ENCODE measurements at places on chromosomes 1 and 21.

DNA sequence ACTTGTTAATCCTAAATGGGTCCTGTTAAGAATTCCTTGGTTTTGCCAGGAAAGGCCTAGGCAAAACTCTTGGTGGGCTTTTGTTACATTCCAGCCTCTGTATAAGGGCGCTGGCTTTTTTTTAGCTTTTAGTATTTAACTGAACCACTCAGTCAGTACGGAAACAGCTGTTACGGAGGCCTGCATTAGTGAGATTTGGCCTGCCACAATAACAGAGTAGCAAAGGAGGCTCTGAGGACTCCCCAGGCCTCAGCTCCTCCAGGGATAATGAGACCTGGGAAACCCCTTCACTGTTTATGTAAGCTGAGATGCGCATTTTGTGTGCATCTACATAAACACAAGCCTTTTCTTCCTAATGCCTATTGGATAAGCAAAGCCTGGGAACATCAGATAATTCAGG lies 210.2 kb downstream of the APP start:
- DNase-seq = no peak

DNA sequence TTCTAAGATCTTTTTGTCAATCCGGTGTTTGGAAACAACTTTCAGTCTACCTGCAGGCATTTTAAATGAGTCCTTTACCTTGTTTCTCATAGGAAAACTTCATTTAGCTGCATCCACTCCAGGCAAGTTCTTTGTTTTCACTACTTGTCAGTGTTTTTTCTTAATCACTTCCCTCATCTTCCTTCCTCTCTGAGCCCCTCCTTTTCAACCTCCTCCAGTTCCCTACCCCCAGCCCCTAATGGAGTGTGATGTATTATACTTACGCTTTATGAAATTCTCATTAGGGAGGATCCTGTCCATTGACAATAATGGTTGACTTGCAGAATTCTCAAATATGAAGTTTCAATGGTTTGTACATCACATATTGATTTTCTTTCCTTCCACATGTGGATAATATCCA lies 62.5 kb upstream of the BACH1 start:
- no peak for DNase-seq

DNA sequence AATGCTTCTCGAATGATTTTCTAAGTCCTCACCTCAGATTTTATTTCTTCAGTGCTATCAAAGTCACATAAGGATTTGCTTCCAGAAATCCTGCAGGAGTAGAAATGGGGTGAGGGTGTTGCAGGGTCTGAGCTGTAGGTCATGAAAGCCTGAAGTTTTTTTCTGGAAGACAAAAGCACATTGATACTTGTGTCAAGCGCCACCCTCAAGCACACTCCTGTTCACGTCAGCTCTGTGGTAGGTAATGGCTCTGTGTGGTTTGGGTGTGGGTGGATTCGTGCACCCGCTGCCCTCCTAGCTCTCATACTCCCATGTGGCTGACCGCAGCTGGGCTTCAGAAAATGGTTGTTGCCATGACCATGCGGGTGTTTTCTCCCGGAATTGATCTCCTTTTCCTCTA lies 39.9 kb downstream of the AKNAD1 start:
- DNase-seq = no peak

- DNase-seq = no peak
These were observed 150.3 kb upstream of the VANGL1 start for GRCh38 chr1:115491298-115492018.

- DNase-seq = peak; percentile 72
These were observed 6.8 kb upstream of the AKR1A1 start for GRCh38 chr1:45543581-45544417.

DNA sequence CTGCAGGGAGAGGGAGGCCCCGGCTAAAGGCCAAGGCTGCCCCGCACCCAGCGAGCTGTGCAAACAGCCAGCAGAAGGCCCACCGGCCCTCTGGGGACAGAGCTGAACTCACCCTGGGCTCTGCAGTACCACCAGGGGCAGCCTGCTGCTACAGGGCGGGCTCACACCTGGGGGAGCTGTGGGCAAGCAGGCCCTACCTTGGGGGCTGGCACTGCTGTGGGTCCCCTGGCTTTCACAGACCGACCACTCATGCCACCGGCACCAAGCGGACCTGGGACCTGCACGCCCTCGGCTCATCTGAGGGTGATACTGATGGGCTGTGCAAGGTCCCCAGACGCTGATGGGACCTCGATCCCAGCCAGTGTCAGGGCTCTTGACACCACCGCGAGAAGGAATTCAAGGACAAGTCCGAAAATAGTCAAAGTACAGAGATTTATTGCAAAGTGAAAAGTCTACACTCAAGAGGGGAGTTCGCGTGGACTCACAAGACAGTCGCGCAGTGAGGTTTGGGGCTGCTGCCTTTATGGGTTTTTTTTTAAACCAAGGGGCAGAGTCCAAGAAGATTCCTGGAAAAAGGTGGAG lies 61.0 kb upstream of the ADARB1 start:
- DNase-seq = no peak

DNA sequence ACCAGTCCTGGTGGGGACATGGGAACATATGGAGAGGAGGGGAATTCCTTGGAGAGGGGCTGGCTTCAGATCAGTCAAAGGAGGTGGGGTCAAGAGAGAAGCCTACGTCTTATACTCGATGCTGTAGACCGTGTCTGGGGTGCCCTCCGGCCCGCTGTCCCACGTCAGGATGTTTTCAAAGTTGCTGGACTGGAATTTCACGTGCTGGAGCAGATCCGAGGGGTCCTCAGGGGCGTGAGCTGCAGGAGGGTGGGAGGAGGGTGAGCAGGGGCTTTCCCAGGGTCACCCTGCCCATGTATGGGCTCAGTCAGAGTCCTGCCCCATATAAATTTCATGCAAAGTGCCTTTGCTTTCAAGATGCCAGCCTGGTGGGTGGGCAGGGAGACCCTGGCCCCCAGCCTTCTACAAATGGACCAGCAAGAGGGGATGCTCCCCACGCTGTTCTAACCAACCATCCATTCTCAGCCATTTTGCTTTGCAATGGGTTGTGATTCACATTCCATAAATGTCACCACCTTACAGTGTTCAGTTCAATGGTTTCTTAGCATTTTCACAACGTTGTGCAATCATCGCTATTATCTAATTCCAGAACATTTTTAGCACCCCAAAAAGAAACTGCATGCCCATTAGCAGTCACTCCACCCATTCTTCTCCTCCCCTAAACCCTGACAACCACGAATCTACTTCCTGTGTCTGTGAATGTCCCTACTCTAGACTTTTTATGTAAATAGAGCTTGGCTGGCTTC lies 4.3 kb downstream of the IL22RA1 start:
- no peak for DNase-seq

- DNase-seq = no peak
These were observed 41.9 kb downstream of the DDR2 start for GRCh38 chr1:162674034-162674608.

DNA sequence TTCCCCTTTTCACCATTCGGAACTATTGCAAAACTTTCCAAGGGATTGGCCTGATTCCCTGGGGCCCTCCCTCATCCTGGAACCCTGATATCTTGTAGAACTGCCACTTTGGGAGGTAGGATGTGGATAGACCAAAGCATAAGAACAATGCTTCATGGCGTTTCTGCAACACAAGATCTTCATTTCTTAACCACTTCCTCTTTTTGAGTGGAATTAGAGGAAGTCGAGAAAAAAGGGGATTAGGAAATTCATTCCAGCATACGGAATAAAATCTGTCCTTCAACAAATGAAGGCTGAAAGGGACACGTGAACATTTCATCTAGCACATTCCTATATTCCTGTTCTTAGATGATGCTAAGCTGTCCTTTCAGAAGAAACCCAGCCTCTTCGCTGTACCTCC lies 149.3 kb downstream of the HUNK start:
- no peak for DNase-seq

GRCh38 chr1:235012436-235013210 lies 116.0 kb downstream of the TOMM20 start:
- DNase-seq = peak; percentile 22

DNA sequence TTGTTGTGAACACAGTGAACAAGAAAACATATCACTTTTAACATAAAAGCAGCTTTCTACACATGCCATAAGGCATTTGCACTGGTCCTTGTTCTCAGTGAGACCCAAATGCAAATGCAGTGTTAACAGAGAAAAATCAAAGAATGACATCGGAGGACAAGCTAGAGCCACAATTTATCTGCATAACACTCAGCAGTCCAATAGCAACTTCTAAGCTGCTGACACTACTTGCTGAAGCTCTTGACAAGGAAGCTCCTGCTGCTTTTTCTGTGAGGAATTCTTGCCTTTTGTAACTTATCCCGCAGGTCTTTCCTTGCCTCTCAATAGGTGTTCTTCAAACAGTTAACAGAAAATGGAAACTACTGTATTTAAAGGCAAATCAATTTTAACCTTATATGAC lies 34.7 kb downstream of the USH2A start:
- no peak for DNase-seq

GRCh38 chr1:223645903-223646302 lies 19.6 kb downstream of the CAPN8 start:
- DNase-seq = no peak

DNA sequence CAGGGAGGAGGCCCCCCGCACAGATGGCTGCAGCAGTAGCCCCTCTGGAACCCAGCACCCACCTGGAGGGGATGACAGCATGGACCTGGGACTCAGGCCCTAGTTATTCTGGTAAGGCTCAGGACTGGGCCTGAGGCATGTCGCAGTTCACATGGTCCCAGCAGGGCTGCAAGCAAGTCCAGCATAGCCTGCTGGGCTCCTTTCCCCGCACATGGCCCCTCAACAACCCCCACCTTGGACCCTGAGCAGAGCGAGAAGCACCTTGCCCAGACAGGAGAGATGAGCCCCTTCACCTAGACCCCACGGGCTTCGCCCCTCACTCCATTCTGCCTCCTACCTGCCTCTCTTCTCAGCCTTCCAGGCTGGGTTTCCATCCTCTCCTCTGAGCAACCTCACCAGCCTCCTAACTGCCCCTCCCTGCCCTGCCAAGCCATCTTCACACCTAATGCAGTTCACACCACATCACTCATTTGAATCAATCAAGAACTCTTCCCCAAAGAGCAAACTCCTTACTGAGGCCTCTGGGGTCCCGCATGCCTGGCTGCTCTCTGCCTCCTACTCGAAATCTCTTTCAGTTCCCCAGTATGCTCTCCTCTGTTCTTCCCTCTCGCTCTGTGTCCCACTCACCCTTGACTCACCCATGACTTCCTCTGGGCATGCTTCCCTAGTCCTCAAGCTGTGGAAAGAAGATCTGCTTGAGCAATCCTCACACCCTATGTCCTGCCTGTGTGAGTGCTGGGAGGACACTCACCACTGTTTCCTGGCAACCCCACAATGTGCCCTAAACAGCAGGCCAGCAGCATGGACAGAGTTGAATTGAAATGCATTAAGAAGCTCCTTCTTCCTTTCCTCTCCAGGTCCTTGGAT lies 9.4 kb upstream of the THEMIS2 start:
- no peak for DNase-seq

DNA sequence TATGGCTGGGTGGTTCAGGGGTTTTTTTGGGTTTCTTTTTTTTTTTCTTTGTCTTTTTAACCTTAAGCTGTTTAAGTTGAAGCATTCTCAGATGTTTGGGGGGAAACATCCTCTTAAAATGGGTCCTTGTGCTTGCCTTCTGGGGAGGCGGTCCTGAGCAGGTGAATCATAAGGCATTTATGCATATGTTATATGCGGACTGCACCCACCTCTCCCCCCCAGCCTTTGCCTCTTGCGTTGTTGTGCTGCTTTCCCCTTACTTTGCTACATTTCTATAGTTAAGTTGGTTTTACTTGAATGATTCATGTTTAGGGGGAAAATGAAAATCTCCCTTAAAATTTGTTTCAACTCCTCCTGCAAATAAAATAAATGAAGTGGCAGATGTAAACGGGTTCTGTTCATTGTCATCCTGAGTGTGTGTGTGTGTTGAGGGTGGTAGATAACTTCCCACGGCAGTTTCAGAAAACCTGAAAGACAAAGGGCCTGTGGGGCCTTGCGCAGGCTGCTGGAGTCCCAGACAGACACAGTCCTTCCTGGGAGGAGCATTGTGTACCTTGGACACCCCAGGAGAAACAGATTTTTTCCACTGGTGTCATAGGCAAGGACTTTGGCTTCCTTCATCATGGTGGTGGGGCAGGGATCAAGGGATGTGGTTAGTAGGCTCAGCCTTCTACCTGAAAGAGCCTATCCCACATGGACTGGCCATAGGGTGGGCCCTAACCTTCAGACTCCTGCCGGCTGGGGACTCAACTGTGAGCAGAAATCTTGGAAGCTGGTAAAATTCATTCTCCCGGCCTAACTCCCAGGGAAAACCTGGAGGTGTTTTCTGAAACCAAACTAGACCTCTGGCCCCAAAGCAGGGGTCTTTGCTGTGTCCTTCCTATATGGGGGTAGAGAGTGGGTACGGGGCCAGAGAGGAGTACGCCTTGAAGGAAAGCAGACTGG lies 926 bp upstream of the SH3D21 start:
- peak; percentile 72 for DNase-seq

DNA sequence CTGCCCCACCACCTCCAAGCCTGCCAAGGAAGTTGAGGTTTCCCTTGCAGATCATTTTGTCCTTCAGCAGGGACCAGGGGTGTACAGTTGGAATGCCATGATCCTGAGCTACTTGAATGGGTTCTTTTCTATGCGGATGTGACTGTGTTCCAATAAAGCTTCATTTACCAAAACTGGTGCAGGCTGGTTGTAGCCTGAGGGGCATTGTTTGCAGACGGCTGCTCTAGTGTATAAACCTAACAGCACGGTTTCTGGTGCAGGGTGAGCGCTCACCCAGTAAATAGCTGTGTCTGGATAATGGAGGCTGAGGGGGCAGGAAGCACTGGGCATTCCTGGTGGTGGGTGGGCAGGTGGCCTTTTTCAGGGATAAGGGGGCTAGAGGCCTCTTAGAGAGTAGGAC lies 72.7 kb upstream of the ACTL8 start:
- no peak for DNase-seq

DNA sequence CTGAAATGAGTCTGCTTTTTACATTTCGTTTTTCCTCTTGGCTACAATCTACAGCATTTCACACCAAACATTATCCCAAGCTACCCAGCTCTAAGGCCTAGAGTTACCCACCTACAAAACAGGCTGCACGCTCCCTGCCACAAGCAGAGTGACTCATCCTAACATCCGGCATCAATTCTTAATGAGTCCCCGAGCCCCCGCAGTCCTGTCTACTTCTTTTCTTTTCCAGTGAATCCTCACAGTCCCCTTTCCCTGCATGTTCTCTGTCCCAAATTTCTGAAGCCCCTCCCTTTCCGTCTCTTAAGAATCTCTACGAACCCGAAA lies 650 bp downstream of the PCNX2 start:
- DNase-seq = peak; percentile 55

- DNase-seq = no peak
These were observed 193.0 kb downstream of the CACNA1E start for GRCh38 chr1:181676269-181676668.

DNA sequence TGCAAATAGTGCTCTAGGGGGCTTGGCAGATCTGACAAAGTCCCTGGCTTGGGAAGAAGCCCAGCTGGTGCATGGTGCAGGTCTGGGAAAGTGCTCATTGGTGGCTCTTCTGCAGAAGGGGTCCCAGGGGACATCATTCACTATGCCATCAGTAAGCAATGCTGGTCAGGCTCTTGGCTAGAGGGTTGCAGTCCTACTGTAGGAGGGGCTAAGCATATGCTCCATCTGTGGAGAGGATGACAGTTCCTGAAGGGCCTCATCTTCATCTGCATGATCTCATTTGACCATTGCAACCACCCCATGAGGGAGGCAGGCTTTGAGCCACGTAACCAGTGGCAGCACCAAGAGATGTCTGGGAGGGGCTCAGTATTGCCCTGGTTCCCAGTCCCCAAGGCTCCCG lies 31.5 kb upstream of the VASH2 start:
- no peak for DNase-seq

- DNase-seq = no peak
These were observed 73.5 kb downstream of the ABL2 start for GRCh38 chr1:179156026-179156425.

GRCh38 chr21:37074197-37074510 lies 1.1 kb downstream of the TTC3 start:
- no peak for DNase-seq

GRCh38 chr1:100452641-100453040 lies 85.3 kb upstream of the GPR88 start:
- no peak for DNase-seq
